ENCODE measurements at places on chromosomes 16 and 17.

- DNase-seq, result no peak
These were observed 187.8 kb downstream of the RAB11FIP4 start for GRCh38 chr17:31579265-31579664.

DNA sequence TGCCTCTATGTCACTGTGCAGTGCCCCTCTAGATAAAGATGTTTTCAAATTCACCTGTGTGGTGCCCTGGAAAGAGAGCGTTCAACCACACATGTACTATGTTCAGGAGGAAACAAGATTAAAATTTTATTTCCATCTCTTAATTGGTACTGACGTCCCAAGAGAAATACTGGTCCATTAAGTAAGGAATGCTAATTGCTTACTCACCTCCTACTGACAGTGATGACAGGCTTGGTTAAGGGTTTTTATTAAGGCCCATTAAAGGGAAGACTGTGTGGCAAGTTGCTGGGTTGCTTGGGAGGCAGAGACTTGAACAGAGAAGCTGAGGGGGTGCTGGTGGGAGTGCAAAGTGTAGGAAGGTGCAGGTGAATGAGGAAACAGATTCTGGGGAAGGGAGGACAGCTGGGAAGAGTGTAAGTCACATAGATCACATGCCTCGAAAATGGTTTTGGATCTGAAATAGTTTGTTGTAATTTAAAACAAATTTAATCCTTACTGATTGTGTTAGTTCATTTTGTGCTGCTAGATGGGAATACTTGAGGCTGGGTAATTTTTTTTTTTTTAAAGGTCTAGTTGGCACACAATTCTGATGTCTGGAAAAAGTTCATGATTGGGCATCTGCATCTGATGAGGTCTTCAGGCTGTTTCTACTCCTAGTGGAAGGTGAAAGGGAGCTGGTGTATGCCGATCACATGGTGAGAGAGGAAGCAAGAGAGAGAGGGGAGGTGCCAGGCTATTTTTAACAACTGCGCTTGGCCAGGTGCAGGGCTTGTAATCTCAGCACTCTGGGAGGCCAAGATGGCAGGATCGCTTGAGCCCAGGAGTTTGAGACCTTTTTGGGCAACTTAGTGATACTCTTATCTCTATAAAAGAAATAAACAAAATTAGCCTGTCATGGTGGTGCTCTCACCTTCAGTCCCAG lies 140.5 kb downstream of the CACNG3 start:
- no peak for DNase-seq

DNA sequence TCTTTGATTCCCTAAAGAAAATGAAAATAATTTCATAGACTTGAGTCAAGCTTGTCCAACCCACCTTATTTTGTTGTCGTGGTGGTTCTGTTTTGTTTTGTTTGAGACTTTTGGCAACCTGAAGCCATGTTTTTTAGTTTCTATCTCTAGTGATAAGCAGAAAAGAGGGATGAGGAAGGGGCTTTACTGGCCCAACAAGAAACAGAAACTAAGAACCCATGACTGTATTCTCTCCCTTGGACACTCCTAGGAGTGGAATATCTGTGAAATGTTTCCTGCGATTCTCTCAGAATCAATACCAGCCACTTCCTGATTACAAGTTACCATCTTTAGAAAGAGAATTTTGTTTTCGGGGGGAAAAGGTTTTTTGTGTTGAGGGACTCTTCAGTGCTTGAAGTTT lies 207.5 kb downstream of the PRKCA start:
- DNase-seq, result no peak

DNA sequence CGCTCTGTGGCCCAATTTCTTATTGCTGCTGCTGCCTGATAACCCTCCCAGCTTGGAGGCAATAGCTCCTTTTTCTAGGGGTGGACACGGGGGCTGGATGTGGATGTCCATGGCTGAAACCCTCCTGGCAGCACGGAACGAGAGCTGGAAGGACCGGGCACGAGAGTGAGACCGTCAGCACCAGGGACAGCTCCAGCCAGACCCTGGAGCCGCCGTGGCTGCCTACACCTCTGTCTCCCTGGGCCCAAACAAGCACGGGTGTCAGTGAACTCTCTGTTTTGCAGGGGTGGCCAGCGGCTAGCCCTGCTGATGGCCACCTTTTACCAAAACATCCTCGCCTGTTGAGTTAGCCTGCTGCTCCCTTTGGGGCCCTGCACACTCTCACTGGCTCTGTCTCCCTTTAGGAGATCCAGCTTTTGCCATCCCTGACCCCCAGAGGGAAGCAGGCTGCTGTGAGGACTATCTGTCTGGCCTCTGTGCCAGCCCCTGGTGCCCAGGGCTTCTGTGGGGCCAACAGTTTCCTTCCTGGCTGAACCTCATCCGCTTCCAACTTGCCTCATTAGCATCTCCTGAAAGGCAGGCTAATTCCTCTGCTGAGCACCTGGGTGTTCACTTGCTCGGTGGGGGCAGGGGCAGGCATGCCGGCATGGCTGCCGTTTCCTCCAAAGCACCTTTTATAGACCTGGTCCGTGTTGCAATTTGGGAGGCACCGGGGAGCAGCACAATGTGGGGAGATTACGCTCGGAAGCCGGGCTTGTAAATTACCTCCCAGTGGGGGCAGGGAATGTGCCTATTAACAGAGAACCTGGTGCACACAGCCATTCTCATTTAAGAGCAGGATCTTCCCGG lies 118.1 kb downstream of the ENGASE start:
- no peak for DNase-seq
